Karpas-422 (cell line): ENCODE measurements at places on chromosomes 2 and 18. TPM values are rescaled to one million over a fixed set of nuclear protein-coding genes. Genes with fewer than 3 reads are reported as not detected.

The STARD6 gene
- total RNA-seq, result 0.47 TPM in 1 of 2 replicates, not detected in the other

The NLRC4 gene
- total RNA-seq, result 0.51 and 1.6 TPM in 2 replicates

The IL36G gene
- total RNA-seq, result not detected in 2 replicates

The SNED1 gene
- 1.9 and 25.3 TPM in 2 replicates for total RNA-seq

The ANKRD62 gene
- not detected in 2 replicates for total RNA-seq

The CENPA gene
- total RNA-seq, result 10.0 and 21.1 TPM in 2 replicates

The FAM161A gene
- 5.9 and 9.5 TPM in 2 replicates for total RNA-seq

The ALLC gene
- total RNA-seq, result not detected in 2 replicates

The UGT1A8 gene
- 0.18 TPM in 1 of 2 replicates, not detected in the other for total RNA-seq

The PUM2 gene
- 60.1 and 80.3 TPM in 2 replicates for total RNA-seq

The OXER1 gene
- not detected in 2 replicates for total RNA-seq

The LIMS1 gene
- 9.7 and 14.1 TPM in 2 replicates for total RNA-seq

The UGT1A10 gene
- 0.11 and 0.14 TPM in 2 replicates for total RNA-seq
